ENCODE measurements at places on chromosomes 2 and 18.

DNA sequence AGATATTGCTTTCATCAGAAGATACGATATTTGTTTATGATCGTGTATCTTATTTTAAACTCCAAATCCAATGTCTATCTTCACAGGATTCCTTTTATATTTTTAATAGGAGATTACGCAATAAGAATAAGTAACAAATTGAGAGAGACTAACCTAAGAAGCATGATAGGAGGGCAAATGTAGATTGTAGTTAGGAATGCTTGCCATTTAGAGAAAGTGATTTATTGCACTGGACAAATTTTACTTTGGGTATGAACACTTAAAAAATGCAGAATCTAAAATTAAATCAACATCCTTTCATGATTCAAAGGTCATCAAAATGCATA lies 563.4 kb upstream of the POU3F3 start:
- no peak for DNase-seq

DNA sequence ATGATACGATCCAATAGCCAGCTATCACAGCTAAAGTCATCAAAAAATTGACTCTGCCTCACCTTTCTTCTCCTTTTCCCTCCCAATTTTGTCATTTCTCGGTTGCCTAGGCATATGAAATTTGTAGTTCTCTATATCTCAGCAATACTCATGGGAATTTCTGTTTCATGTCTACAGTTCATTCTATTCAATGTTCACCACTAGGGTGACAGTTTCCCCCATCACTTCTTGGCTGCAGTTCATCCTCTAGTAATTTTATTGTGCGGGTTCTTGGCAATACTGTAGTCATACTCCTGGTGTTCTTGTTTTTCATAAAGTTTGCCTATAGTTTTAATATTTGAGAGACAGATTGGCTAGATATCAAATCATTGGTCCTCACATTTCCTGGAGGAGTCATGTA lies 872.2 kb upstream of the ID2 start:
- no peak for DNase-seq

DNA sequence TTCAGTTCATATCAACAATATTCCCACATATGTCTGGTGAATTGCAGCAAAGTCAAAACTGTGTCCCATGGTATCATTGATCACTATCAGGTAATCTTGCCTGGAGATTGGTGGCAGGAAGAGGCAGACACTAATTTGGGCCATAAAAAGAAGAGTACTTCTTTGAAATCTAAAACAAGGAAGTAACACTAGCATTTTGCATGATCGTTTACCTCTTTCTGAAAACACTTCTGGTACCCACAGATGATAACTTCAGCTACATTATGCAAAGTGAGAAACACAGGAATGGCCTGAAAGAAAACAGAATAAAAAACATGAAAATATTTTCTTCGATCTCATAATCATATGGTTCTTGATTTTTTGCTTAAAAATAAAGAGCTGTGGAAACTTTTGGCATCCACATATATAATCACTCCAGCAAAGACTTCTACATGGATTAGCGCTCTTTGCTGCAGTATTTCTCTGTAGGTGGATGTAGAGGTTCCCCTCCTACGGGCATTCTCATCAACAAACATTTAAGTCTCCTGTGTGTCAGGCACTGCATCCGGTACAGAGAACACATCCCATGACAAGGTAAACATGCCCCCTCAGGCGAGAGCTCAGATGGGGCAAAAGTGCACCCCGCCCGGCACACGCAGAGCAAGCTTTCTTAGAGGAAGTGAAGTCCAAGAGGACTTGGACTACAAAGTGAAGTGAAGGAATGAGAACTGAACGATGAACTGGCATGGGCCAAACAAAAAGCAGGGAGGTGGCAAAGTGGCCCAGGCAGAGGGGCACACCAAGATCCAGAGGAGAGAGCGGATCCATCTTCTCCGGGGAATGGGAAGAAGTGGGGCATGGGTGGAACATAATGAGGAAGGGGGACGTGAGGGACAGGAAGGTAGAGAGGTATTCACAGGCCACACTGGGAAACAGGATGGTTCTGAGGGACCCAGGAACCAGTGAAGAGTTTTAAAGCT lies 68.0 kb upstream of the RIOK3 start:
- no peak for DNase-seq

- DNase-seq = no peak
Observed at GRCh38 chr2:27667446-27667845, 3.8 kb downstream of the SLC4A1AP start.

GRCh38 chr2:213069531-213069930 lies 81.9 kb downstream of the IKZF2 start:
- no peak for DNase-seq

DNA sequence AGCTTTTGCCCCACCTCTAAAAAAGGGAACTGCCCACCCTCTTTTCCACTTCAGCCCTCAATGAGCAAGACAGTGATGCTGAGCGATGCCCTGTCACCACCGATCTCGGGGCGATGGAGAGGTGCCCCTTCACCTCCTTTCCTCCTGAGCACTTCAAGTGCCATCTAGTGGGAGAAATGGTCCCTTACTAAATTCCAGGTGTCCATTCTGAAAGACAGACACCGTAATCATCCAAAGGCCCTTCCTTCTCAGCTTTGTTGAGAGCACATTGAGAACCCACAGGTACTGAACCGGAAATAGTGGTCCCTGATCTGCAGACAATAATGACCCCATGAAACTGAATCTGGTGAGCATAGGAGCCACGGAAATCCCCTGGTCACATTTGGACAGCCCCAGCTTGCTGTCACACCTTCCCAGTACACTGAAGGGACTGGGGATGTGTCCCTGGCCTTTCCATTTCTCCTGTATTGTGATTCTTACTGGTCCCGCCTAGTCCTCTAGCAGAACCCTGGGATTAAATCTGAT lies 38.5 kb downstream of the KCTD18 start:
- no peak for DNase-seq

- DNase-seq = no peak
Observed at GRCh38 chr2:104701411-104701911, 152.5 kb upstream of the POU3F3 start.

- DNase-seq = no peak
Observed at GRCh38 chr2:203594541-203594940, 59.4 kb upstream of the RAPH1 start.

- DNase-seq = no peak
Observed at GRCh38 chr2:188620916-188621315, 329.2 kb downstream of the GULP1 start.

DNA sequence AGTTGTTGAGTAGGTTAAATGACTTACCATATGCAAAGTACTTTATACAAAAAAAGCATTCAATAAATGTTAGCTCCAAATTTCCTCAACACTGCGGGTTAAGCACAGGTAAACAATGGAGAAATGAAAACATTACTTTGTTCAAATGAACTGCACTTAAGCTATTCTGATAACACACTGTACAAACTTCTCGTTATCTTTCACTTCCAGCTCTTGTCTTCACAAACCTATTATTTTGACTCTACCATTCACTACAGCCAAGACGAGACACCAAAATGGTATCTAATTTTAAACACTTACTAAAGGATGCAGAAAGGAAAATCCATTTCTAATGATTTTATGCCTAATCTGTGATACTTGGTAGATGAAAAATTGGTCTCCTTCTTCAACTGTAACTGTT lies 43.8 kb downstream of the SLC40A1 start:
- no peak for DNase-seq

- no peak for DNase-seq
Observed at GRCh38 chr2:133569286-133569830, 1.1 kb upstream of the NCKAP5 start.

DNA sequence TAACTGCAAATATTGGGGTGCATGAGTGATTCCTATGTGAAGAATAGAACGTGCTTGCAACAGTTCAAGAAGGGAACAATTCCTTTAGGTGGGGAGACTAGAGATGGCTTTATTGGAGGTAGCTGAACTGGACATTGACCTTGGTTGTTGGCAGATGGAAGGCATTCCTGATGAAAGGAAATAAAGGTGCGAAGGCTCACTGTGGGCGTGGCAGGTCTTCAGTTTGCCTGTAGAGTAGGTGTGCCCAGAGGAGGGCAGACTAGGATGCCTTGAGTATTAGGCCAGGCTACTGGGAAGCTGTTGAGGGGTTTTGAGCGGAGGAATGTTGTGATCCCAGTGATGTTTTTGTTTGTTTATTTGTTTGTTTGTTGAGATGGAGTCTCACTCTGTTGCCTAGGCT lies 2.8 kb downstream of the SPR start:
- no peak for DNase-seq

DNA sequence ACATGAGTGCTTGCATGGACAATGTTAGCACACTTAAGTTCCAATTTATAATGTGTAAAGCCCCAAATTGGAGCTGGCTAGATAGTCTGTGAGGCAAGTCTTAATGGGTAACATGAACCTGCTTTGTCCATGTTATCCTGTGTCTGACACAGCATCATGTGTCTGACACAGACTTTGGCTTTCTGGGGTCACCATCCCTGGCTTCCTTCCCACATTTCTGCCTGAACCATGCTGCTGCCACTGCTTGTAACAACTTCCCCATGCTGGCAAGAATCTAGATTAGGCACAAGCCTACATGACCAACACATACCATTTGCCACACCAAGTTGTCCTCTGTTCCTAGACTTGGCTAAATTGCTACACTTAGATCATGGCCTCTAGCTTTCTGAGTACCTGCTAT lies 49.8 kb upstream of the ZBTB7C start:
- no peak for DNase-seq

GRCh38 chr2:195532255-195532627 lies 124.8 kb upstream of the SLC39A10 start:
- DNase-seq = no peak

DNA sequence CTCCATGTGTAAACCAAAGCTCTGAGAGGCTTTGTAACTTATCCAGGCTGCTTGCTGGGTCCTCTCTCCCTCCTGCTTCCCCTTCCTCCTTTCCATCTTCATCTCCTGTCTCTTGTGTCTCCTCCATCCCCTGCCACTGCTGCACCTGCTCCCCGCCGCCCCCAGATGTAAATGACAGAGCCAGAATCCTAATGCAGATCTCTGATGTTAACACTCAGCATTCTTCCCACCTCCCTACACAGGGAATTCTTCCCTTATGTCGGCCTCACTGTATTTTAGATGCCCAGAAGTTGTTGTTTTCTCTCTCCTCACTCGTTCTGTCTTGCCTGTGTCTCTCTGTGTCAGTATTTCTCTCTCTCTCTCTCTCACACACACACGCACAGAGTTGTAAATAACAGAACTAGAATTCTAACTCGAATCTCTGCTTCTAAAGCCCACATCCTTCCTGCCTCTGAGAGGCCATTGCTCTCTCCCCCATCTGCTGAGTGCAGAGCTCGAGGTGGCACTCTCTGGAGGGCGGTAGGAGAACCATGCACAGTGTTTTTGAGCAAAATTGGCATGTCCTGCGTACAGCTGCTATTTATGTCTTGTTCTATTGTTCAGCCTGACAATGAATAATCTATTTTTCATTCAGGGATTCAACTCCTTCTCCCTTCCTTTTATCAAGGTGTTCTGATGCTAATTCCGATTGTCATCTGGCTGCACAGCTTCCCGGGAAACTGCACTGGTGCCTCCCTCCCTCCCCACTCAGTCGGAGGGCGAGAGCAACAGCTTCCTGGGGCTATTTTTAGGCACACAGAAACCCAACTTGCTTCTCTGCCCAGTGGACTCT lies 219.9 kb downstream of the SH3RF3 start:
- no peak for DNase-seq

DNA sequence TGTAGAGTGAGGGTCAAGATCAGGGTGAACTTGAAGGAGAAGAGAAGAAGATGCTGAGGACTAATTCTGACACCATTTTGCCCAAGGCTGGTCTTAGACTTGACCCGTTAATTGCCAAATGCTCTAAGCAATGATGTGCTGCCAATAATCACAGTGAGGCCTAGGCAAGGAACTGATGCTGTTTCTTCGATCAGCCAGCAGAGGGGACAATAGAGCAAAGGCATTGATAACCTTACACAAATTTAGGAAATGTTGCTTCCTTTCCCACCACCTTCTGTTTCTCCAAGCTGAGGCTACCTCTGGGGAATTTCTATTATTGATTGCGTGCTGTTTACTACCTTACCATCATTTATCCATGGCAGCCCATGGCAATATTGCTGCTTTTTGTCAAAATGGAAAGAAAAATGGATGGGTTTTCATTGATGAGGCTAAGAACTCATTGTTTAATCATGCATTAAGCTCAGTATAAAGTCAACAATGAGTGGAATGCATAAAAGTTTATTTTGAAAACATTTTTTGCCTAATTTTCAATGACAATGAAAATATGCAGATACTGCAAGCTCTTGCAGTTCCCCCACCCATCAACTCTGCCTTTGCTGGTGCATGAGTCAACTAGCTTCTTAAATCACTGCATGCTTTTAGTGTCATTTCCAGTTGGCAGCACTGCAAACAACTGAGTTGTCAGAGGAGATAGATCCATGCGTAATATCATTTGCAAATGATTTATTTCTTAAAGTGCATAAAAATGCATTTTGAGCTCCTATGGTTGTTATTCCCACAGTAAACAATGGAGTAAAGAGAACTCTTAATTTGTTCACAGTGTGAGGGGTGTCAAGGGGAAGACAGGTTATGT lies 116.4 kb upstream of the NYAP2 start:
- DNase-seq = no peak

GRCh38 chr18:57844319-57844718 lies 41.2 kb upstream of the ATP8B1 start:
- no peak for DNase-seq

DNA sequence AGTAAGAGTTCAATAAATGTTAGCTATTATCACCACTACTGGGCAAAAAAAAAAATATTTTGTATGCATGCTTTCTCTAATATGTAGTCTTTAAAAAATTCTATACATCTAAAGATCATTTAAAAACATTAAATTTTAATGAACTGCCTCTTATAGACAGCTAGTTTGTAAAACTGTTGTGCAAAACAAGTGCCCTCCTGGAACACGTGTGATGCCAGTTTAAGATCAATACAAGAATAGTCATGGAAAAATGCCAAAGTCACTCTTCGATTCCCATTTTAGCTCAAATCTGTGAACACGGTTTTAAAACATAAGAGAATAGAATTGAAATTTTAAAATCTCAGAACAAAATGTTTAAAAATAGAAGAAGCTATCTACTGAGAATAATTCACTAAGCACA lies 242.5 kb upstream of the SMAD7 start:
- no peak for DNase-seq
